ENCODE measurements at places on chromosomes 12 and 14. TPM values are rescaled to one million over a fixed set of nuclear protein-coding genes. Genes with fewer than 3 reads are reported as not detected.

DNA sequence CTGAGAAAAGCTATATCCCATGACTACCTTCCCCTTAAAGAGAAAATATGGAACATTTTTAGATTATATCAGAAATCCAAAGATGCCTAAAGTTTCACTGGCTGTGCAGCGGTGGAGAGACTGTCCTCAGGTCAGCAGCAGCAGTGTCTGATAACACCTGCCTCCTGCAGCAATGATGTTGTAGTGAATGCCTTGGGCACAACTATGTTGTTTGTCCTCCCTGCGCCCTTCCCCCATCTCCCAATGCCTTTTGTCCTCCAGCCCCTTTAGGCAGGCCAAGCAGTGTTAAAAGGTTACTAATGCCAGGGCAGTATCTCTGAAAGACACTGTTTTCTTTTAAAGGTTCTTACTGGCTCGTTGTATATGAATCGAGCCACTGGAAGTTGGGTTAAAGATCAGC, 13.2 kb downstream of the RTRAF start:
- DNase-seq: no peak

GRCh38 chr12:41739066-41739465, 405.6 kb downstream of the GXYLT1 start:
- no peak for DNase-seq

DNA sequence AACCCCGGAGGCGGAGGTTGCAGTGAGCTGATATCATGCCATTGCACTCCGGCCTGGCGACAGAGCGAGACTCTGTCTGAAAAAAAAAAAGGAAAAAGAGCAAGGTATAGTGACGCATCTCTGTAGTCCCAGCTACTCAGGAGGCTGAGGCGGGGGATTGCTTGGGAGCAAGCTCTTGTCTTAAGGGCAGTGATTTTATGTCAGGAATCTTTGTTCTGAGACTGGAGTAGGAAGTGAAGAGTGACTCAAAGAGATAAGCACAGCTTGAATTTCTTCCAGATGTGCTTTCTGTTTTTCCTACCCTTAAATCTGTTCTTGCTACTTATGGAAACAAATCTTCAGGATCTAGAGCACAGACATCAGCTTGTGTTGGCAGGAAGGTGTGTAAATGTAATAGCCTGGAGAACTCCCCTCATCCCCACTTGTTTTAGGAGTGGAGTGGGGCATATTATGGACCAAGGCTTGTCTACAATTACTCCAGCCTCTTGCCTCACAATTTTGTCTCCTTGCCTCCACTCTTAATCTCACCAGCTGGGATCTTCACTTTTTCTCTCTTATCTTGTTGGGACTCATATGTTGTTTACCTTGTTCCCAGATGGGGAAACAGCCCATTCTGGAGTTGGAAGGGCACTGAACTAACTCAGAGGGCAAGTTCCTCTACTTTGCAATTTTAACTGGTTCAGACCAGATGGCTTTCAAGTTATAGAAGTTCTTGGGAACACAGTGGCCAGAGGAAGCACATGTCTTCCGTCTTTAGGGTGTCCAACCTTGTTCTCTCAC, 7.5 kb downstream of the TMED2 start:
- DNase-seq: no peak

GRCh38 chr14:92653162-92653651, 95.2 kb downstream of the LGMN start:
- no peak for DNase-seq

DNA sequence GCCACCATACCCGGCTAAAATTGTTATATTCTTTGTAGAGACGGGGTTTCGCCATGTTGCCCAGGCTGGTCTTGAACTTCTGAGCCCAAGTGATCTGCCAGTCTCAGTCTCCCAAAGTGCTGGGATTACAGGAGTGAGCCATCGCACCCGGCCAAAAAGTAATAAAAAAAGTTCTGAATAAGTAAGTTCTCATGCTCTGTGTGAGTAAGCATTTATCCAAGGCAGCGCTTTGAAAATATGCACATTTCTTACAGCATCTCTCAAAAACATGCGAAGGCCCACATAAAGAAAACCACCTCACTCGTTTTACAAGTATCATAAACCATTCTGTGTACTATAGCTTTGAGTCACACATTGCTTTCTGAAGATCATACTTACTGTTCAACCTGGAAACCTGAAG, 8.6 kb downstream of the GIT2 start:
- no peak for DNase-seq

DNA sequence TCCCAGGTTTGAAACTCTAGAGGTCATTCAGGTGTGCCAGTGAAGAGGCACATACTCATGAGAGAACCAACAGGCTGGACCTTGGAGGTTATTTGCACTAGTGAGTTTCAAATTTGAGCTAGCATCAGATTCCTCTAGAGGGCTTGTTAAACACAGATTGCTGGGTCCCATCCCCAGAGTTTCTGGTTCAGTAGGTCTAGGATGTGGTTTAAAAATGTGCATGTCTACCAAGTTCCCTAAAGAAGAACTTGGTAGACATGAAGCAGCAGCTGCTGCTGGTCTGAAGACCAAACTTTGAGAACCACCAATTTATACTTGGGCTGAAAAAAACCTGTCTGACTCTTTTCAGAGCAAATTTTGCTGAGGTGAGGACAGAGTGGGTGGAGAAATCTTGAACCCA, 61.7 kb downstream of the SUSD6 start:
- peak; percentile 54 for DNase-seq

GRCh38 chr12:96029826-96030225, 5.6 kb downstream of the LTA4H start:
- no peak for DNase-seq

GRCh38 chr14:90645842-90646443, 170.3 kb downstream of the TTC7B start:
- DNase-seq: no peak

GRCh38 chr12:56222531-56222895, 791 bp upstream of the RNF41 start:
- DNase-seq: no peak

DNA sequence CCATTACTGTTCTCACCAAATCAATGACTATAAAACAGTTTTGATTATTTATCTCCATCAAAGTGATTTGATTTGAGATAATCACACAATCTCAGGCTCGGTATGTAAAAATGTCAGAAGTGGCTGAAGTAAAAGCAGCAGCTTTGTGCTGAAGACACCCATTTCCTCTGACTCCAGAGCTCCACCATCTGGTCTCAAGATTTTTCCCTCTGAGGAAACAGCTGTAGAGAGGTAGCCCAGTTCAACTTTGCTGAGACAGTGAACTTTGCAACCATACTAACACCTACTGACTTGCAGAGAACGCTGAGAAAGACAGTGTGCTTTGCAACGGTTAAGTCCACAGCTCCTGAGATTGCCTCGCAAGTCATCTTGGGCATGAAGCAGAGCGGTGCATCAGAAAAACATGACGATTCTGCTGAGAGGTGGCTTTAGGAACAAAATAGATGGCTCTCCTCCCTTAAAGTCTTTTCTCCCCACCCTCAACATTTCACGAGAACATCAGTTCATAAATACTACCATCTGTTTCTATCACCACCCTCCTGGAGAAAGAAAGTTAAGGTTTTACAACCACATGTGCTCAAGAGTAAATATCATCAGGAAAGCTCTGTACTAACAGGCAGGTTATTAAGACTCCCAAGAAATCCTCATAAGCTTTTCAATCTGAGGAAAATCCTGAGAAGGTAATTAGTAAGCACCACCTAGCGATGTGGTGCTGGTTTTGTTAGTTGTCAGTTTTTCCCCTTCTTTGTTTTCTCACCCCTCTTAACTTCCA, 34.8 kb downstream of the HIGD1C start:
- peak; percentile 79 for DNase-seq

DNA sequence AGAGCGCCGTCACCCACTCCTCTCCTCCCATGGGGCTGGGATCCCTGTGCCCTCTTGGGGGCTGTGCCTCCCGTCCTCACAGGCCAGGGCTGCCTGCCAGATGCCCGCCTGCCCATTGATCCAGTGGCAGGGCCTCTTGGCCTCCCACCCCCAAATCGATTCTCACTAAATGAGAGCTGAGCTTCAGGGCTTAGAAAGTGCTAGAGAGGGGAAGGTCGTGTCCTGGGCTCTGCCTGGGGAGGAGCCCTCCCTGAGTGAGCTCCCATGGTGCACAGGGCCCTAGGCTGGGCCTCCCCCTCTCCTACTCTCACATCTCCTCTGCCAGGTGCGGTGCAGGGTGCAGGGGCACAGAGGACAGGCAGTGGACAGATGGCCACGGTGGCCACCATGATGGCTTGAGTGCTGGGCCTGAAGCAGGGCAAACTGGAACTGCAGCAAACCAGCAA, 9.2 kb downstream of the BEGAIN start:
- peak; percentile 38 for DNase-seq

CRACR2A gene
- 81.7 TPM for total RNA-seq

- peak; percentile 54 for DNase-seq
Measured at GRCh38 chr12:30795410-30796312, 40.9 kb upstream of the CAPRIN2 start.

DNA sequence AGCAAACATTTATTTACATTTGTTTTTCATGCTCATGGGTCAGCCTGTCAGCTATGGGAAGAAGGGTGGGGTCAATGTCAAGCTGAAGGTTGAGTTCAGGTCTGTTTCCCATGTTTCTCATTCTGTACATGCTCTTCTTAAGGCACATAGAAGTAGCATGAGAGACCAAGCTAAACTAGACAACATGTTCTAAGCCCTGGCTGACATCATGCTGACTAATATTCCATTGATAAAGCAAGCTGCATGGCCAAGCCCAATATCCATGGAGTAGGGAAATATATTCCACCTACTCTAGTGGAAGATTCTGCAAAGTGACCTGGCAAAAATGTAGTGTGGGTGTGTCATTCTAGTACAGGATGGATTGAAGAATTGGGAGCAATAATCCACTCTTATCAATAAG, 44.1 kb downstream of the PLXNC1 start:
- no peak for DNase-seq

- DNase-seq: no peak
Measured at GRCh38 chr14:64203366-64204006, 90.7 kb downstream of the ESR2 start.

- DNase-seq: no peak
Measured at GRCh38 chr14:79076428-79076827, 906.3 kb downstream of the NRXN3 start.

FAM222A gene
- total RNA-seq: 3.9 TPM

- peak; percentile 35 for DNase-seq
Measured at GRCh38 chr14:99728981-99729451, 44.9 kb downstream of the CYP46A1 start.

Measured in Peyer's patch (tissue), 4 donors.